ENCODE measurements at places on chromosomes 7 and 10. TPM values are rescaled to one million over a fixed set of nuclear protein-coding genes. Genes with fewer than 3 reads are reported as not detected.
A peak's percentile ranks its signal among the peaks of the same experiment; 100 is the strongest.

GRCh38 chr10:11472158-11472753, 139.2 kb downstream of the USP6NL start:
- H3K27me3 ChIP-seq, result no peaks in the 10 kb centered on the region
- peak; percentile 89 for DNase-seq
- H3K4me3 ChIP-seq, result no peak overlapping the region
- no peaks in the 10 kb centered on the region for H3K36me3 ChIP-seq
- H3K4me1 ChIP-seq, result peaks cover 25% of the 10 kb centered on the region
- no peak overlapping the region for H3K27ac ChIP-seq

GRCh38 chr7:140013676-140014075, 49.1 kb downstream of the PARP12 start:
- no peak overlapping the region for H3K4me3 ChIP-seq
- H3K36me3 ChIP-seq, result no peaks in the 10 kb centered on the region
- peak; percentile 45 for DNase-seq
- no peak overlapping the region for H3K27ac ChIP-seq

- DNase-seq, result no peak
- H3K4me3 ChIP-seq, result peak within 1 kb of the TSS; percentile 57
- H3K27ac ChIP-seq, result peak within 1 kb of the TSS; percentile 79
- H3K36me3 ChIP-seq, result no peaks in the 10 kb centered on the region
- peaks cover 14% of the 10 kb centered on the region for H3K27me3 ChIP-seq
Measured at GRCh38 chr10:97713339-97713825, at the start of gene MARVELD1. TSS of gene MARVELD1 (plus strand) at chr10:97713730. CDS start at chr10:97713877, 147 bp downstream.

DNA sequence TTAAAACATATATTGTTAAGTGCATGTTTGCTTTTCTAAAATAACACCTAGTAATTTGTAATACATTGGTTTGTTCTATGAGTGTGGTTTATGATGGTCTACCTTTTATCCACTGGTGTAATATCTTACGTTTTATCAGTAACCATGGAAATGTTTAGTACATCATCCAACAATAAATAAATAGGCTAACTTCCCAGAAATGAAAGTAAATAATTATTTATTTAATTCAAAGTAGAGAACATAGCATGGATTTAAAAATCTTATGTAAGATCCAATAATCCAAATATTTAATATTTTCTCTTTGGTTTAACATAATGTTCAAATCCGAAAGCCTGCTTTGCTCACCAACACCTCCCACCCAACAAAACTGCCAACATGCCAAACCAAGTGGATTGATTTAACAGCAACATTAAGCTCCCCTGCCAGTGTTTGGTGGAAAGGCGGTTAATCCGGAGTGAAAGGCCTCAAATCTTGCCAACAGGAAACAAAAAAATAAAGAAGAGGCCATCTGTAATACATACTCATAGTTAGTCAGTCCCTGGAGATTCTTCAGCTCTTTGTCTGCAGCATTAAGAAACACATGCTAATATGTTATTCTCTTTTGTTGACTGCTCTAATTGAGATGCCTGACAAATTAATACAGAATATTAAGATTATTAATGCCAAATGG, 897.8 kb downstream of the CNTNAP2 start:
- H3K27me3 ChIP-seq, result no peaks in the 10 kb centered on the region
- H3K4me3 ChIP-seq, result no peak overlapping the region
- H3K4me1 ChIP-seq, result no peaks in the 10 kb centered on the region
- H3K27ac ChIP-seq, result no peak overlapping the region
- no peak for DNase-seq

GRCh38 chr7:96430356-96430755, 108.5 kb upstream of the SLC25A13 start:
- DNase-seq, result no peak
- no peaks in the 10 kb centered on the region for H3K27me3 ChIP-seq
- no peaks in the 10 kb centered on the region for H3K36me3 ChIP-seq
- H3K27ac ChIP-seq, result no peak overlapping the region

- DNase-seq, result no peak
- no peaks in the 10 kb centered on the region for H3K36me3 ChIP-seq
- H3K4me1 ChIP-seq, result peaks cover 11% of the 10 kb centered on the region
- no peak overlapping the region for H3K4me3 ChIP-seq
- peaks cover 45% of the 10 kb centered on the region for H3K27me3 ChIP-seq
Measured at GRCh38 chr10:110151467-110151866, 55.9 kb upstream of the MXI1 start.

DNA sequence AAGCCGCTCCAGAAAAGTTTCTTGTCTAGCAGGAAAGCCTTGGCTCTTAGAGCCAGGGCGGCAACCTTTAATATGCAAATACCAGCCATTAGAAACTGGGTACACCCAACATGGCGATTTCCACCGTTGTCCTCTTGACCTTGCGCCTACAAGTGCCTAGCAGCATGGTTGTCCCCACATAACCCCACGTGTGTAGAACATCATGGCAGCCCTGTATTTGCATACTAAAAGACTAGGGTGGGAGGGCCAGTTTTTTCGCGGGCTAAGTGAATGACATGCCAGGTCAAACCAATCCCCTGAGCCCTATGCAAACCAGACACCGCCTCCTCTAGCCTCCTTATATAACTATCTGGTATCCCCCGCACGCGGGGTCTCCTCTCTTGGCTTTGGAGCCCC, 58.4 kb upstream of the FZD8 start:
- H3K36me3 ChIP-seq, result no peaks in the 10 kb centered on the region
- H3K4me1 ChIP-seq, result no peaks in the 10 kb centered on the region
- H3K27me3 ChIP-seq, result no peaks in the 10 kb centered on the region
- no peak for DNase-seq
- no peak overlapping the region for H3K4me3 ChIP-seq

- H3K4me3 ChIP-seq, result no peak overlapping the region
- peaks cover 22% of the 10 kb centered on the region for H3K4me1 ChIP-seq
- peaks cover 5% of the 10 kb centered on the region for H3K27me3 ChIP-seq
Measured at GRCh38 chr7:151308256-151308655, 33.4 kb upstream of the NUB1 start.

DNA sequence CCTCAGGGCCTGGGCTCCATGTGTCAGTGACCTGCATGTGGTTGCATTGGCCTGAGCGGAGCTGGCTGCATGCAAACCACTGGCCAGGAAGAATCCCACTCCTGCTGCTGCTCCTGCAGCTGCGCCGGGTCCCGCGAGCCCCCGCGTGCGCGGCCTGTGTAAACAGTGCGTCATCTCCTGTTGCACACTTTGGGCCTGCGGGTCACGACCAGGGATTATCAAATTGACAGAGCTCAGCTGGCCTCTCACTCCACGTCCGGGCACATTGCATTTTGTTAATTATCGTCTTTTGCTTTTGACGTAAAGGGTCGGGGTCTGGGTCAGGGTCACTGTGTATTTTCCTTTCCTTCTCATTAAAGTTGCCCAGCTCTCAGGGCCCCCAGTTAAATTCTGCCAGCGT, 132.6 kb downstream of the RGS10 start:
- peak overlapping the region; percentile 86 for H3K27ac ChIP-seq
- peak; percentile 86 for DNase-seq
- H3K4me1 ChIP-seq, result peaks cover 93% of the 10 kb centered on the region
- no peaks in the 10 kb centered on the region for H3K27me3 ChIP-seq
- no peaks in the 10 kb centered on the region for H3K36me3 ChIP-seq

GRCh38 chr10:124560377-124561105, 98.9 kb downstream of the LHPP start:
- H3K27ac ChIP-seq, result peak overlapping the region; percentile 67
- H3K4me3 ChIP-seq, result no peak overlapping the region
- no peaks in the 10 kb centered on the region for H3K36me3 ChIP-seq
- no peaks in the 10 kb centered on the region for H3K27me3 ChIP-seq
- peaks cover 21% of the 10 kb centered on the region for H3K4me1 ChIP-seq

GRCh38 chr10:79140085-79140793, 71.5 kb downstream of the ZMIZ1 start:
- DNase-seq, result no peak
- H3K4me3 ChIP-seq, result no peak overlapping the region
- H3K27ac ChIP-seq, result peak overlapping the region; percentile 75
- no peaks in the 10 kb centered on the region for H3K27me3 ChIP-seq

DNA sequence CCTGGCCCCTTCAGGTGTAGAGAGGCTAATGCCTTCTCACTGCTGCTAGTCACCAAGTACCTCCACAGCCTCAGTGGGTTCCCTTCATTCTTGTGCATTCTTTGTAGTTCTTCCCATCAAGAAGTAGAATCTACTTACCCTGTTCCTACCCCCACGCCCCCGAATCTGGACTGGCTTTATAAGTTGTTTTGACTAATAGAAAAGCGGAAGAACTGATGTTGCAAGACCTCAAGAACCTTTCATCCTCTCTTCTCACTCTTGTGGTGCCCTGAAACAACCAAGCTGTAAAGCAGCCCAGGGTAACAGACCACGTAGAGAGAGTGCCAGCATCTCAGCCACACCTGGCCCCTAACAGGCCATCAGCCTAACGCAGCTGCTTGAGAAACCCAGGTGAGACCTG, 23.2 kb upstream of the LAMB1 start:
- no peaks in the 10 kb centered on the region for H3K36me3 ChIP-seq
- H3K4me1 ChIP-seq, result no peaks in the 10 kb centered on the region
- no peaks in the 10 kb centered on the region for H3K27me3 ChIP-seq
- no peak for DNase-seq
- H3K27ac ChIP-seq, result no peak overlapping the region

DNA sequence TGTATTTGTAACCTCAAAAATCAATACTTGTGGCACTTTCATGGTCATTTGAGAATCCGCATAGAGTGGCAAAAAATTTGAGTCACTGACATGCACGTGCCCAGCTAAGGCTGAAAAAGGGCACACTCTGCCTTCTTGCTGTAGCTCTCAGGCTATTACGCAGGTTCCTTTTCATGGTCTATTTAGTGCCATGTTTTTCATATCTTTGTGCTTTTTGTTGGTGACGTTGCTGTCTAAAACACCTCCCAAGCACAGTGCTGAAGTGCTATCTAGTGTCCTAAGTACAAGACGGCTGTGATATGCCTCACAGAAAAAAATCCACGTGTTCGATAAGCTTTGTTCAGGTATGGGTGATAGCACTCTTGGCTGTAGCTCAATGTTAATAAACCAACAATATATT, 50.9 kb downstream of the CREB3L2 start:
- no peak for DNase-seq
- no peaks in the 10 kb centered on the region for H3K36me3 ChIP-seq
- H3K4me1 ChIP-seq, result peaks cover 22% of the 10 kb centered on the region
- no peaks in the 10 kb centered on the region for H3K27me3 ChIP-seq

- H3K27me3 ChIP-seq, result no peaks in the 10 kb centered on the region
- H3K4me3 ChIP-seq, result no peak overlapping the region
- H3K4me1 ChIP-seq, result no peaks in the 10 kb centered on the region
- no peak overlapping the region for H3K27ac ChIP-seq
Measured at GRCh38 chr7:91656541-91657482, 223.7 kb downstream of the MTERF1 start.

DNA sequence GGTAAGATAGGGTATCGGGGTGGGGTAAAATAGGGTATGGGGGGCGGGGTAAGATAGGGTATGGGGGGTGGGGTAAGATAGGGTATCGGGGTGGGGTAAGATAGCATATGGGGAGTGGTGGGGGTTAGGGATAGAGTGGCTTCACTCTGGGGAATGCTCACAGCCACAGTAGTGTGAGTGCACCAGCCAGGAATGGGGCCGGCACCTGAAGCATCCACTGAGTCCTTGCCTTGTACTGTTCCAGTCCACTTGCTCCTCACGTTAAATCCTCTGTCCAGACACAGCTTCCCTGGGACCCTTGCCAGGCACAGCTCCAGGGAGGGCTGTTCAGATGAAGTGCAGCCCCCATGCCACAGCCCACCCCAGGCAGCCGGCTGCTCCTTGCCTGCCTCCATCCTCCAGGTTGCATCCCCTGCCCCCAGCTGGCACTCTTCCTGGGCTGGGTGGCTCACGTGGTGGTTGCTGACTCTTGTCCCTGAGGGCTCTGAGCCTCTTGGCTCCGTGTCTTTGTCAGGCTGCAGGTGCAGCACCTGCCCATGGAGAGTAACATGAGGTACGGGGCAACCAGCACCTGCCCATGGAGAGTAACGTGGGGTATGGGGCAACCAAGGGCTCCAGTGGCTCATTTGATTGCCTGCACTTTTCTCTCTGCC, 268.4 kb downstream of the TCERG1L start:
- no peaks in the 10 kb centered on the region for H3K36me3 ChIP-seq
- peak; percentile 43 for DNase-seq
- no peaks in the 10 kb centered on the region for H3K4me1 ChIP-seq

DNA sequence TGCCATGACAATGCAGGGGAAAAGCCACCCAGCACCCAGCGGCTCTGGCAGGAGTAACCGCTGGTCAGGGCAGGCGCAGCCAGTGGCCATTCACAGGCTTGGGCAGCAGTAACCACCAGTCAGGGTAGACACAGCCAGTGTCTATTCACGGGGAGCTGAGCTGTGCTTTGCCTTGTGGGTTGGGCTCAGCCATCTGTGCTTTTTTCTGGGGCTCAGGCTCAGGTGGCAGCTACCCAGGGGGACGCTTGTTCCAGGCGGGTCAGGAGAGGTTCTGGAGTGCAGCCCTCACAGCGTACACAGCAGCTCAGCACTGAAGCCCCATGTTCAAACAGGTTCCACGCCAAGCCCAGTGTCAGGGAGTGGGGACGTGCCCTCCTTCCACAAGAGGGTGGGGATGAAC, 28.5 kb downstream of the FOXL3 start:
- H3K27me3 ChIP-seq, result no peaks in the 10 kb centered on the region

DNA sequence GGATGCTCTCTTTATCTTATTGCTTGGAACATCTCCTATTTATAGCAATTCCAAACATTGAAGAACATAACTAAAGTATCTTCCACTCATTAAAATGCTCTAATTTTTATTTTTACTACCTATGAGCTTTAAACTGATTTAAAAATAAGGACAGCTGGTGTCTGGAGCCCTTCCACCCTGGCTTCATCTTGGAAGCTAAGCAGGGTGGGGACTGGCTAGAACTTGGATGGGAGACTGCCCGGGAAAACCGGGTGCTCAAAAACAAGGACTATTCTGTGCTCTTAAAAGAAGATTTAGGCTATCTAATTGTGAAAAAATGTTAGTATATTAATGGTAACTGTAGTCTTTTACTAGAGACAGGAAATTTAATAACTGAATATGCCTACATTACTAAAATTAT, 69.2 kb downstream of the ARMC3 start:
- DNase-seq, result no peak
- H3K4me3 ChIP-seq, result no peak overlapping the region
- no peaks in the 10 kb centered on the region for H3K27me3 ChIP-seq

DNA sequence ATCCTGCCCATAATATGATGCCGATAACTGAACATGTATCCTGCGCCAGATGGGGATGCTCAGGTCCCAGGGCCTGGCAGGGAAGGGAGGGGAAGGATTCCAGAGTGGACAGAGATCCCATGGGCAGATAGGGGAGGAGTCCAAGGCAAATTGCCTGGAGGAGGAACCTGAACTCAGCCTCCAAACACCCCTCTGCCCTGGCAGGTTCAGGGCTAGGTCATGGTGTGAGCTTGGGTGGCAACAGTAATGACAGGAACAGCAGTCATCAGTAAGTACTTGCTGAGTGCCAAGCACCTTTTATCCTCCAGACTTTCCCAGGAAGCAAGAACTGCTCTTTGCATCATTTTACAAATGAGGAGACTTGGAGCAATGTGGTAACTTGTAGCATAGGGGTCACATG, 3.8 kb upstream of the PALD1 start:
- no peak overlapping the region for H3K4me3 ChIP-seq
- peaks cover 15% of the 10 kb centered on the region for H3K27me3 ChIP-seq
- H3K36me3 ChIP-seq, result no peaks in the 10 kb centered on the region
- peaks cover 40% of the 10 kb centered on the region for H3K4me1 ChIP-seq
- DNase-seq, result no peak

SLC18A2 gene
- total RNA-seq, result 0.92 TPM

ITGA8 gene
- total RNA-seq, result 60.3 TPM

C10orf53 gene
- not detected for total RNA-seq

DKK1 gene
- total RNA-seq, result 1.4 TPM

SEM1 gene
- 25.0 TPM for total RNA-seq

CYP2C19 gene
- total RNA-seq, result not detected

MBL2 gene
- total RNA-seq, result 0.10 TPM

LIPM gene
- total RNA-seq, result not detected

GLI3 gene
- 7.2 TPM for total RNA-seq

MGAM2 gene
- 12.1 TPM for total RNA-seq
